Cardiac fibroblast (primary cell): ENCODE measurements at places on chromosomes 11 and 22.
A peak's percentile ranks its signal among the peaks of the same experiment; 100 is the strongest.

DNA sequence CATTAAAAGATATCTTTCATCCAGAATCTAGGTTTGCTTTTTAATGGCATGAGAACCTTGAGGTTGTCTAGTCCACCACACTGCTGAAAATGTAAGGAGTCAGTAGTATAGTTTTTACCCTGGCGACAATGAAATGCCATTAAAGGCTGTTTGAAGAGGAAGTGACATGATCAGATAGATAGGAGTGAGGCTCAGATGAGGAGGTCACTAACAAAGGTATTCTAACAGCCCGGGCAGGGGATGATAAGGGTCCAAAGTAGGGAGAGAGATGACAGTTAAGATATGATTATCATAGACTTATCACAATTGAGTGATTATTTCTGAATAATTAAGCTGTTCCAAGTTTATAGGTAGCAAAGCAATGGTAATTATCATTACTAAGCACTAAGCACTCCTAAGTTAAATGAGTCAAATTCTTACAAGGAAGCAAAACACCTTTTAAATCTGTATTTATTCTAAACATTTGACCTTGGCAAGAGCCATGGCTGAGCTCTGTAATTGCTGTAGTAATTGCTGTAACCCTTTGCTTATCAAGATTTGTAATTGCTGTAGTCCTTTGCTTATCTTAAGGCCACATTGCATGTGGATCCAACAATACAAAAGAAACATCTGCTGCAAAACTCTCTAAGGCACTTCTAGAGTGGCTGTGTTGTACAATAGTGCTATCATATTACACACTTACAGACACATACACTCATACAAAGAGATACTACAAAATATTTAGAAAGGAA, 92.6 kb downstream of the ENTHD1 start:
- DNase-seq: no peak

- no peak for DNase-seq
These were observed 76.8 kb upstream of the CREB3L1 start for GRCh38 chr11:46200537-46201281.

DNA sequence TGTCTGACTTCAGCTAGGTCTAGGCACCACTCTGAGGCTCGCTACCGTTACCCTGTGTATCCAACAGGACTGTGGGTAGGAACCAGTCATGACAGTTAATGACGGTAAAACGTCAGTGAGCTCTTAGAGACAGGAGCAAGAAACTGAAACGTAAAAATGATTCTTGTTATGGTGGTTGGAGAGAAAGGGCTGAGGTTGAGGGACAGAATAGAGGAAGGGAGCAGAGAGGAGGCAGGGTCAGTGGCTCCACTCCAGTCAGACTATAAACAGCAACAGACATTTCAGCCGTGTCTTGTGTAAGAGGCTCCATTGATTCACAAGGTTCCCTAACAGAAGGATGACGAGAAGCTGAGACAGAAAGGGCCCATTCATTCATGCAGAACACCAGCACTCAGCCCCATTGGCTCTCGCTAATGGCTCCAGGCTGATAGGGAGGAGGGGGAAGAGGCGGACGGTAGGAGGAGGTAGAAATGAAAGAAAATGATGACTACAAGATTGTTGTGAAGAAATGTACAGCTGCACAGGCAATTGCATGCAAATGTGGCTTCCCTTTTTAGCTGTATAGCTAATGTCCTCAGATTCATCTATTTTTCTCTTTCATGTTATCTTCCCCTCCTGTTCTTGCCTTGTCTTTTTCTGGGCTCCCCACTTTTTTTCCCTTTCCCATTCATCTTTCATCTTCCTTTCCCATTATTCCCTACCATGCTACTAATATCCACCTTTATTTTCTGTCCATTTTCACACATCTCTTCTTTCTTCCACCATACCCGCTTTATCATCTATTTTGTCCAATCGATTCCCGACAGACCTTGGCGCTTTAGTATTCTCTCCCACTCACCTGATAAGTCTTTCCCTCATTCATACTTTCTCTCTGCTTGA, 34.3 kb downstream of the ETS1 start:
- peak; percentile 79 for DNase-seq

DNA sequence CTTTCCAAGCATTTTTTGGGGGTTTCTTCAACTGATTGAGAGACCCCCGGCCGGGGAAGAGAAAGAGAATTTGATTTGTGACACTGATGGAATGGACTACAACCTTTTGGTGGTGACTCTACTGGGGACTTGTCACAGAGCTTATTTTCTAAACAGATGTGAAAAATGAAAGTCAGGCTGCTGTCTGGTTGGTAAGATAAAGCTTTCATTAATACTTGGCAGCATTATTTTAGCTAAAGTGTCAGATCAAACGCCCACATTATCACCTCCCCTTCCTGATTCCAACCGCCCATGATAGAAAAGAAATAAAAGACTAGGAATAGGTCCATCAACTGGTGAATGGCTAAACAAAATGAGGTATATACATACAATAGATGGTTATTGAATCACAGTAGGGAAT, 45.6 kb upstream of the EHF start:
- DNase-seq: no peak

DNA sequence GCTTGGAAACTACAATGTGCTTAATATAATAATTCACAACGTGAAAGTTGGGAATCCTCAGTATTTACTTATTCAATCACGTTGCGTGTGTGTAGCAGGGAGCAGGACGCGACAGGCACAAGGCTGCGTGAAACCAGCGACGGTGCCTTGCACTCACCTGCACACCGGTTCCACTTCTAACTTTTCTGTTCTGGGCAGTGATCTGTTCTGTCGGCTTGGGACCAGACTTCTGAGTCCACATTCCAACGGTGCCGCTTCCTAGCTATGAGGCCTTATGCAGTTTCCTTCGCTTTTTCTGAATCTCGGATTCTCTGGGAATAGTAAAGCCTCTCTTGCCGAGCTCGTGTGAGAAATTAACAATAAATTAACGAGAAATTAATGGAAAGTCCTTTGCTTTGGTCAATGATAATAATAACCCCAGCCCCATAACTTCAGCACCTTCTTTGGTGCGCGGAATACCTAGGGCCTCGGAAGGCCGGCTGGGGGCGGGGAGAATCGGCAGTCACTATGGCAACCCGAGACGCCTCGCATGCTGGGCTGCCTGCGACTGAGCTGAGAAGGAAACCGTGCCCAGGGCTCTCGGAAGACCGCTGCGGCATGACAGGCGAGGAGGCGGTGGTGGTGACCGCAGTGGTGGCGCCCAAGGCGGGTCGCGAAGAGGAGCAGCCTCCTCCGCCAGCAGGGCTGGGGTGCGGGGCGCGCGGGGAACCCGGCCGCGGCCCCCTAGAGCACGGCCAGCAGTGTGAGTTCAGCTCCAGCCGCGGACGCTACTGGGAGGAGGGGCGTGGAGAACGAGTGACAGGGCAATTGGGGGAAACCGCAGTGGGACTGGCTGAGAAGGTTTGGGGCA, at the start of gene C11orf97:
Gene C11orf97 (plus strand): TSS at position 530 of the 850 bp plus-strand sequence. CDS start 68 bp downstream, at position 598.
- peak; percentile 41 for DNase-seq

DNA sequence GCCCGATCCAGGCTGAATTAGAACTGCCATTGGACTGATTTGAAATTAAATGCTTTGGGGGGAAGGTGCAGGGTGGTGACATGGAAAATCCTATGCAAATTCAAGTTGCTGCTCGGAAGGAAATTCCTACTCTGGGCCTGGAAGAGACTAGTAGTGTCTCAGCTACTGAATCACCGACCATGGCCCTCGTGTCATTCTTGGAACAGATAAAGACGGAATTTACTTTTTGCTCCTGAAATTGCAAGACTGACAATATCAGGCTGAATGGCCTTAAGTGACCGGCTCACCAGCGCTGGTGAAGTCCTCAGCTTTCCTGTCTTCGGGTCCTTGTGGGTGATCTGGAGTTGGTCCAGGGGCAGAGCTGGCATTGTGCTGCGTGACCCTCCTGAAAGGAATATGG, 6.1 kb downstream of the ASCC2 start:
- no peak for DNase-seq

DNA sequence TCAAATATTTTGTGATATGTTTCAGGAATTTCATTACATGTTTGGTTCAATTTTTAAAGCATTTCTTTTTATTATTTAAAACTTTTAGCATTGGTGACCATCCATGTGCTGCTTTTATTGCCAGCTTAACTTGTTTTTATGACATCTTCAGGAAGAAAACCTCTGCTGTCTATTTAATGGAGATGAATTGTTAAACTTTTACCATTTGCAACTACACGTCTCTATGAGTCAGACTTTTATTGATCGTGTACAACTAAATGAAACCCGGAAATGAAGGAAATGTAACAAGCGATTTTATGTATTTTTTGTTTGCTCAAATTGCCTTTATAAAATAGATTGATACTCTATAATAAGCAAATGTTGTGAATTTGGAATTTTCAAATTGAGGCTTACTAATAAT, 113.0 kb downstream of the PTPRJ start:
- DNase-seq: no peak

DNA sequence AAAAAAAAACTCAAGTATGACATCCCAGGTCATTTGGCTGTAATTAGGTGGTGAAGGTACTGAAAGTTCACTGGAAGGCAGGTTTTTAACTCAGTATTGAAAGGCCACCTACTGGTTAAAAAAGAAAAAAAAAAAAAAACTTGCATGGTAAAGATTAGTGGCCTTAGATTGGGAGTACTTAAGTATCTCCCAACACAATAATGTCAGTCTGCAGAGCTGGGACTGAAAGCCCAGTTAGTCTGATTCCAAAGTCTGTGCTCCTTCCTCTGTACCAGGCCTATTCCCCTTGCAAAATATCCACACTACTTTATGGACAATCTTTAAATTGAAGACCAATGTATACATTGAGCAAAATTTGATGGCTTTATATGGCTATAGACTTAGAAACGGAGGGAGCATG, 85.5 kb downstream of the NOX4 start:
- peak; percentile 26 for DNase-seq

- DNase-seq: no peak
These were observed 377.3 kb upstream of the CCDC90B start for GRCh38 chr11:83663446-83663845.

- DNase-seq: no peak
These were observed 20.8 kb downstream of the EMID1 start for GRCh38 chr22:29226351-29226981.

GRCh38 chr22:31160328-31160978, 471 bp downstream of the RNF185 start:
- peak; percentile 43 for DNase-seq

DNA sequence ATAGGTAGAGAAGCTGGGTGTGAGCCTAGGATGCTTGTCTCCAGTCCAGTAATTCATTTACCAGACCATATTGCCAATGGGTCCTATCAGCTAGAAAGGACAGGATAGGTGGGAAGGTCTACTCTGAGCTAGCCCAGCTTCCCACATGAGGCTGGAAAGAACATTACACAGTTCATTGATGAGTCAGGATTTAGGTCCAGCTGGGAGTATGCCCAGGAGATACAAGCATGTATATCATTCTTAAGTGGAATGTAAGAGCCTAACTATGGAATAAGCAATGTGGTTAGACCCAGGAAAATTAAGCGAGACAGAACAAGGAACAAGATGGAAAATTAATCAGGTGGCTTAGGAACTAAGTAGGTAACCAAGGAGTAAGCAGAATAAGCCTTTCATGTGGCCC, 59.0 kb upstream of the TBCEL start:
- peak; percentile 11 for DNase-seq

DNA sequence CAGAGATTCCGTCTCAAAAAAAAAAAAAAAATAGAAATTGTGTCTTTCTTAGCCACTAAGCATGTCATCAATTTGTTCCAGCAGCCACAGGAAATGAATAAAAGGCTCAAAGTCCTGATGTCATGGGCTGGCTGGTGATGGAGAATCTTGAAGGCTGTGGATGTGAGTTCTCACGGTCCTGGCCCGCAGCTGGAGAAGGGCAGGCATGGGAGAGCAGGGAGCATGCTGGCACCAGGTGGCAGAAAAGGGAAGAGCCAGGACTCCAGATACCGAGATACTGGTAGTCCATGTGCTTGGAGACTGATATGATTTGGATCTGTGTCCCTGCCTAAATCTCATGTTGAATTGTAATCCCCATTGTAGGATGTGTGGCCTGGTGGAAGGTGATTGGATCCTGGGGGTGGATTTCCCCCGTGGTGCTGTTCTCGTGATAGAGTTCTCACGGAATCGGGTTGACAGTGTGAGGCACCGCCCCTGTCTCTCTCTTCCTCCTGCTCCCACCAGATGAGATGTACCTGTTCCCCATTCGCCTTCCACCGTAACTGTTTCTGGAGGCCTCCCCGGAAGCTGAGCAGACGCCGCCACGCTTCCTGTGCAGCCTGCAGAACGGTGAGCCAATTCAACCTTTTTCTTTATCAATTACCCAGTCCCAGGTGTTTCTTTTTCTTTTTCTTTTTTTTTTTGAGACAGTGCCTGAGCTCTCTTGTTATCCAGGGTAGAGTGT, 18.1 kb downstream of the MRGPRD start:
- no peak for DNase-seq

GRCh38 chr11:26028393-26028911, 303.5 kb upstream of the ANO3 start:
- peak; percentile 69 for DNase-seq

DNA sequence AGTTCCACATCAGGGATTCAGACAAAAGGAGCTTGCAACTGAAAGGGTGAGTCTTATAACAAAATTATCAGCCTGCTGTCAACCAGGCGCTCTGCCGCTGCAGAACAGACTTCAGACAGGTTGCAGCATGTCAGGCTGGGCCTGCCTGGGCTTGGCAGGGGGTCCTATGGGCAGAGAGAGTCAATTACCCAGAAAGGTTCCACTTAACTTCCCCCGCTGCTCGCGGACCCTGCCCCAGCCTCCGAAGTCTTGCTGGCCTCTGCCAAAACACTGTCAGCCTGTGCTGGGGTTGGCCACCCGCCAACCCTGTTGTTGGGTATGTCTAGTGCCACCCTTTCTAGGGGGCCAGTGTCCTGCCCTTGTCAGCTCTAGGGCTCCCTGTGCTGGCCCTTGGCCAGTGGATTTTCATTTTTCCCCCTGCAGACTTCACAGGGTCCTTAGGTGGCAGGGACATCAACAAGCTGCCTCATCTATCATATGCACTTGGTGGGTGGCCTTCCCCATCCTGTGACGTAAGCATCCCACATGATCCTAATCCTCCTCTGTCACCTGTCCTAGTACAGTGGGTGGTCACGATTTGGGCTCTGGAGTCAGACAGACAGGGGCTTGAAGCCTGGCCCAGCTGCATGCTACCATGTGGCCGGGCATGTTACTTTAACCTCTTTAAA, 166.5 kb upstream of the CADM1 start:
- DNase-seq: no peak

- no peak for DNase-seq
These were observed 141.9 kb downstream of the CSNK2A3 start for GRCh38 chr11:11211186-11211585.

DNA sequence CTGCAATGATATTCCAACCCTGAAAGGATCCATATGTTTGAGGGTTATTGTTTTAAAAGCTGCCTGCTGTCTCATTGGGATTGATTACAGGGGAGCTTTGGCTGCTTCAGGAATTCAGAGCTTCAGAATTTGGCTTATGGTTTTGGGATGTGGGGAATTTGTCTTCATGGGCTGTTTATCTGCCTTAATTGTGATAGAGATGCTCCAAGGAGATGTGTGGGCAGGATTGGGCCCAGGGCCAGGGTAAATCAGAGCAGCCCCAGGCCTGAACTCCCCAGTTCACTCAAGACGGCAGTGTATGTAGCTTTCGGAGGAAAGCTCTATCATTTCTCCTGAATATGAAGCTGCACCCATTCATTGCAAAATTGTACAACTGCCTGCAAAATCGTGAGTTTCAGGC, 88.5 kb downstream of the ALX4 start:
- peak; percentile 34 for DNase-seq

GRCh38 chr11:129739339-129739738, 76.3 kb upstream of the TMEM45B start:
- no peak for DNase-seq
